ENCODE measurements at places on chromosomes 5 and 9.

GRCh38 chr9:78682216-78682615 lies 385.3 kb downstream of the PSAT1 start:
- no peak for DNase-seq

DNA sequence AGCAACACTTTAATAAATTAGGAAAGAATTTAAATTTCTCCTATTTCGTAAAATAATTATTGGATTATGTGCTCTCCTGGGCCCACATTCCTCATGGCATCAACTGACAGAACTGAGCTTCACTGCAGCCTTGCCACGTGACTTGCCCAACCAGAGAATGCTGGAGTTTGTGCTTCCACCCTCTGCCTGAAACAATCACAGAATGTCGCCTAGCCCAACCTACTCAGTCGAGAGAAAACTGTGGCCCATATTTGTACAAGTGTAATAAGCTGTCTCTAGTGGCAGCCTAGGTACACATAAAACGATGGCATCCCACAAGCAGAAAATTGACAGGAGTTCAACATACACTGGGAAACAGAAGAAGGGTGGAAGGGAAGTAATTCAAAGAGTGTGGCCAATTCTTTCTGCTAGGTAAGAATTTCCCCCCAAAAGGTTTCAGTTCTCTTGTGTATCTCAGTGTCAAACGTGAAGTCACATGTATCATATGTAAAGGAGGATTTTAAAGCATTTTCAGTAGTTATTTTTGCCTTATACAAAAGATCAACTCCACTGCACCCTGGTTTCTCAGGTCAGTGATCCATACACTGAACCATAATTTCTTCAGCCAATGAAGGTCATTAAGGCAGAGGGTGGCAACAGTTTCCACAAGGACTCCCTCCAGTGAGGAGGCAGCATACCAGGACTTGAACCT lies 41.7 kb downstream of the ZNF608 start:
- no peak for DNase-seq

- no peak for DNase-seq
Measured at GRCh38 chr9:26368241-26368640, 524.4 kb downstream of the CAAP1 start.

DNA sequence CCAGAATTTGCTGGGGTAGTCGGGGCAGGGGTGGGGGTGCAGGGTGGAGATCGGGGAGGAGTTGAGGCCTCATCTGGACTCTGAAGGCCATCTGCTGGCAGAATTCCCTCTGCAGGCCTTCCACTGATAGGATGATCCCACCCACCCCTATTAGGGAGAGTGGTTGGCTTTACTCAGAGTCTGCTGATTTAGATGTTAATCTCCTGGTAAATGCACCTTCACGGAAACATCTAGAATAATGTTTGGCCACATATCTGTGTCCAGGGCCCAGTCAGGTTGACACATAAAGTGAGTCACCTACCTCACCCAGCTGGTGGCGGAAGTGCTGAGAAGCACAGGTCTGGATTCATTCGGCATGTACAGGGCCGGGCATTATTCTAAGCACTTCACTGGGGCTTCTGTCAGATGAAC lies 50.0 kb downstream of the DAPK1 start:
- DNase-seq = no peak

- peak; percentile 61 for DNase-seq
Measured at GRCh38 chr5:77356740-77357139, 135.4 kb downstream of the WDR41 start.

GRCh38 chr5:62954578-62954977 lies 376.0 kb downstream of the LRRC70 start:
- no peak for DNase-seq

DNA sequence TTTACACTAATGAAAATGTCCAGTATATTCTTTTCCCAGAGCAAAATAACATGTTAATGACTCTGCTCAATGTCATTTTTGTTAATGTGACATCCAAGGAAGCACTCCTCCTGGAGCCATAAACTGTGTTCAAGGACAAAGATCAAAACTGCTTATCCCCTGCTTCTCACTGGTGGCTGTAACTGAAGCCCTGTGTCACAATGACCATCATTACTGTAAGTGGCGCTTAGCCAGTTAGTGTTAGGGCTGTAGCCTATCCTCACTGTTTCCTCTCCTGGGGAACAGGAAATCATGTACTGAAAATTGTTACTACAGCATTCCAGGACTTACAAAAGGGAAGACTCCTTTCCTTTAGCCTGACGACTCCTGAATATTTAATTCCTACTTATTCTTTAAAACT lies 71.7 kb upstream of the COX7C start:
- DNase-seq = no peak

GRCh38 chr9:123003466-123003865 lies 30.0 kb upstream of the GPR21 start:
- DNase-seq = no peak

DNA sequence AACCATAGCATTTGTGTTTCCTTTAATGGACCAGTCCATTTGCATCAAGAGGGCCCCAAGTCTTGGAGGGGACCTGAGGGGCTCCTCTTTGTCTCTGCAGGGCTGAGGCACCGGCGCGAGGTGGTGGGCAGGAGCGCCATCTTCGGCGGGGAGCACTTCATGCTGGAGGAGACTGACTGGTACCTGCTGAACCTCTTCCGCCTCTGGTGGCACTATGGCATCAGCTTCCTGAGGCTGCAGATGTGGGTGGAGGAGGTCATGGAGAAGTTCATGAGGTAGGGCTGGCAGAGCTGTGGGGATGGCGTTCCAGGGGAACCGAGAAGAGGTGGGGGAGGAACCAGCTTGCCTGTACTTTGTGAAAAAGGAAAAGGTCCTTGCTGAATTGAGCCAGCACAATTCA lies 6.1 kb downstream of the PCYOX1L start:
- DNase-seq = no peak

- DNase-seq = no peak
Measured at GRCh38 chr5:100553209-100553608, 18.0 kb downstream of the FAM174A start.

DNA sequence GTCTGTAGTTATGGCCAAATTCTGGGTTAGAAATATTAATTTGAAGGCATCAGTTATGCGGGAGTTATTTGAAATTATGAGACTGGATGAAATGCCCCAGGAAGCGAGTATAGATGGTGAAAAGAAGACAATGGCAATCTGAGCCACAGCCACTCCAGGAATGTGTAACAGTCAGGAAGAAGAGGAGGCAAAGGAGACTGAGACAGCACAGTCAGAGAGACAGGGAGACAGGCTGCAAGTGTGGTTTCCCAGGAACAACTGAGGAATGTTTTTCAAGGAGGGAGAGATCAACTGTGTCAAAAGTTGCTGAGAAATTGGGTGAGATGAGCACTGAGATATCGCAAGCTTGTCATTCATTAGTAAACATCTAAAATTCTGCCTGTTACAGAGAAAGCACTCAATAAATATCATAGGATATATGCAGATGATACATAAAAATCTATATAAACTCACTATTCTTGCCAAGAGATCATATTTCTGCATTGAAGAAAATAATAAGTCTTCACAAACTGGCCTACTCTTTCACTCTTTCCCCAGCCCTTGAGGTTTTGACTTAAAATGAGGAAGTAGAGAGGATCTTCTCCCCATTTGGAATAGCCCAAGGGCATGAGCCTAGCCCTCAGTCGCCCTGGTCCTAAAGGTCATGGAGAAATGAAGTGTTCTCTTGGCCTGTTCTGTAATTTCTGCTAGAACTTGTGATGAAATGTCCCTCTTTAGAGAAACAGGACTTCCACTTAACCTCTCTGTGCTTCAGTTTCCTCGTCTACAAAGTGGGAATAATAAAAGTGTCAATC lies 48.5 kb upstream of the RLN1 start:
- DNase-seq = no peak

GRCh38 chr5:81207009-81207408 lies 26.1 kb upstream of the CKMT2 start:
- DNase-seq = no peak

GRCh38 chr5:95591490-95591901 lies 28.4 kb upstream of the GPR150 start:
- peak; percentile 10 for DNase-seq

Measured in activated naive CD4-positive, alpha-beta T cell treated with anti-CD3 and anti-CD28 coated beads, Interleukin-2, amount 50 U/mL, for 72 hours (primary cell).